ENCODE measurements at places on chromosomes 11 and 22. TPM values are rescaled to one million over a fixed set of nuclear protein-coding genes. Genes with fewer than 3 reads are reported as not detected.

DNA sequence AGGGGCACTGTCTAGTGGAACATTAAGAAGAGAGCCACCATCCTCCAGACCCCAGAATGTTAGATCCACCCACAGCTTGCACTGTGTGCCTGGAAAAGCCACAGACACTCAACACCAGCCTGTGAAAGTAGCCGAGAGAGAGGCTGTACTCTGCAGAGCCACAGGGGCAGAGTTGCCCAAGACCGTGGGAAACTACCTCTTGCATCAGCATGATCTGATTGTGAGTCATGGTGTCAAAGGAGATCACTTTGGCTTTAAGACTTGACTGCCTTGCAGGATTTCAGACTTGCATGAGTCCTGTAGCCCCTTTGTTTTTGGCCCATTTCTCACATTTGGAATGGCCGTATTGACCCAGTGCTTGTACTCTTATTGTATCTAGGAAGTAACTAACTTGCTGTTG lies 115.9 kb upstream of the CCDC179 start:
- H3K27me3 ChIP-seq = no peaks in the 10 kb centered on the region
- H3K4me1 ChIP-seq = no peaks in the 10 kb centered on the region
- H3K27ac ChIP-seq = no peak overlapping the region
- no peak overlapping the region for H3K4me3 ChIP-seq
- H3K36me3 ChIP-seq = no peaks in the 10 kb centered on the region
- DNase-seq = no peak

C22orf31 gene
- not detected for total RNA-seq

GRCh38 chr11:75384438-75385080 lies 14.8 kb upstream of the RPS3 start:
- H3K4me3 ChIP-seq = no peak overlapping the region
- H3K27ac ChIP-seq = no peak overlapping the region
- peaks cover 42% of the 10 kb centered on the region for H3K4me1 ChIP-seq
- peak; percentile 92 for DNase-seq

- no peak overlapping the region for H3K27ac ChIP-seq
- H3K4me3 ChIP-seq = no peak overlapping the region
- no peaks in the 10 kb centered on the region for H3K4me1 ChIP-seq
- no peaks in the 10 kb centered on the region for H3K27me3 ChIP-seq
- DNase-seq = no peak
Measured at GRCh38 chr11:70130636-70131035, 52.5 kb downstream of the ANO1 start.

OR8H1 gene
- total RNA-seq = not detected

- DNase-seq = peak; percentile 35
- no peak overlapping the region for H3K4me3 ChIP-seq
- peaks cover 10% of the 10 kb centered on the region for H3K4me1 ChIP-seq
- H3K27me3 ChIP-seq = no peaks in the 10 kb centered on the region
Measured at GRCh38 chr11:59216641-59217564, 4.2 kb upstream of the MPEG1 start.

- no peak overlapping the region for H3K27ac ChIP-seq
- DNase-seq = no peak
- no peak overlapping the region for H3K4me3 ChIP-seq
- no peaks in the 10 kb centered on the region for H3K27me3 ChIP-seq
Measured at GRCh38 chr11:67466367-67466766, 2.7 kb downstream of the TMEM134 start.

DNA sequence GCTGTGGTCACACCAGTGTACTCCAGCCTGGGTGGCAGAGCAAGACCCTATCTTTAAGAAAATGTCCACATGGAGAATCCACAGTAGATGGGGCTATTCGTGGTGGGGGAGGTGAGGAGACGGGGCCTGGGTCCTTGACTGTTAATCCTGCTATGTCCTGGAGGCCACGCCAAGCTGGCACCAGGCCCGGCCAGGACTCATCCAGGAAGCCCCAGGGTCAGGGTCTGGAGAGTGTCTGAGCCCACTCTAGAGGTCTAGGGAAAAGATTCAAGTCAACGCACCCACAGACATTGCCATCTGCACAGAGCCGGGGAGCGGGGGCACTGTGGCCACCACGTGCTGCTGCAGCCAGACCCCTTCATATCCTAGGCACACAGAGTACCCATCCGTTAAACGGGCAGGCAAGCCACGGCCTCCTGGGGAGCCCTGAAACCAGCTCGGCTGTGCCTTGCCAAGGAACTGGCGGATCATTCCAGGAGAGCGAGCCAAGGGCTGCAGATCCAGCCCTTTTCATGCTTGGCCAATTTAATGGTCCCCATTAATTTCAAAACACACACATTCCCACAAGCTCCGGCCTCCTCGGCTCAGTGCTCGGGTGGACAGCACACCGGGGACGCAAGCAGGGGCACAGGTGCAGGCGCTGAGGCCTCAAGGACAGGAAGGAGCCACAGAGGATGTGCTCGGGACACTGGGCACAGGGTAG lies 24.7 kb downstream of the MACROD1 start:
- H3K4me3 ChIP-seq = no peak overlapping the region
- H3K4me1 ChIP-seq = peaks cover 8% of the 10 kb centered on the region
- H3K27ac ChIP-seq = no peak overlapping the region

DNA sequence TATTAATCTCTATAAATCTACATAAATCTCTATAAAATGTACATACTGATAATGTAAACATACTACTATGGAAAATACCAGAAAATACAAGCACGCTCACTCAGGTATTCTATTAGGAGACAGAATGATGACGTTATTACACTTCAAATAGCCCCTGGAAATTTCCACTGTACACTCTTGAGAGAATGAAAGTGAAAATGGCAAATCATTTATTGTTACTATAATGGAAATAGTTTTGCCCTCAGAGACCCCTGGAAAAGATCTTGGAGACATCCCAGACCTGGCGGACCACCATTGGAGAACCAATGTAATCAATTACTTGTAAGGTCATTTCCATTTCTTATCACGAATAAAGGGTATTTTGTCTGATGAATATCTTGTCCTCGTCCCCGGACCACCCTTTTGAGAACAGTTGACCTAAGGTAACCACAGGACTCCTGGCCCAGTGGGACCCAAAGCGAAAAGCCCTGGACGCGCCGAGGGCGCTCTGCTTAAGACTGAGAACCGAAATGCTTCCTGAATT lies 509 bp upstream of the PRRG4 start:
- no peaks in the 10 kb centered on the region for H3K27me3 ChIP-seq
- peak overlapping the region; percentile 28 for H3K4me3 ChIP-seq
- H3K36me3 ChIP-seq = no peaks in the 10 kb centered on the region
- peaks cover 11% of the 10 kb centered on the region for H3K4me1 ChIP-seq
- H3K27ac ChIP-seq = no peak overlapping the region
- DNase-seq = no peak

GRCh38 chr11:68430384-68430783 lies 30.2 kb upstream of the PPP6R3 start:
- no peaks in the 10 kb centered on the region for H3K27me3 ChIP-seq

- H3K27me3 ChIP-seq = no peaks in the 10 kb centered on the region
- peaks cover 94% of the 10 kb centered on the region for H3K4me1 ChIP-seq
- H3K27ac ChIP-seq = peak overlapping the region; percentile 1
- no peak overlapping the region for H3K4me3 ChIP-seq
- no peak for DNase-seq
- peaks cover 6% of the 10 kb centered on the region for H3K36me3 ChIP-seq
Measured at GRCh38 chr22:44707752-44708151, 5.7 kb downstream of the PRR5 start.

GRCh38 chr11:70191495-70192140 lies 11.5 kb upstream of the FADD start:
- DNase-seq = peak; percentile 61
- H3K27ac ChIP-seq = no peak overlapping the region
- peaks cover 5% of the 10 kb centered on the region for H3K27me3 ChIP-seq
- no peak overlapping the region for H3K4me3 ChIP-seq
- peaks cover 4% of the 10 kb centered on the region for H3K4me1 ChIP-seq

DNA sequence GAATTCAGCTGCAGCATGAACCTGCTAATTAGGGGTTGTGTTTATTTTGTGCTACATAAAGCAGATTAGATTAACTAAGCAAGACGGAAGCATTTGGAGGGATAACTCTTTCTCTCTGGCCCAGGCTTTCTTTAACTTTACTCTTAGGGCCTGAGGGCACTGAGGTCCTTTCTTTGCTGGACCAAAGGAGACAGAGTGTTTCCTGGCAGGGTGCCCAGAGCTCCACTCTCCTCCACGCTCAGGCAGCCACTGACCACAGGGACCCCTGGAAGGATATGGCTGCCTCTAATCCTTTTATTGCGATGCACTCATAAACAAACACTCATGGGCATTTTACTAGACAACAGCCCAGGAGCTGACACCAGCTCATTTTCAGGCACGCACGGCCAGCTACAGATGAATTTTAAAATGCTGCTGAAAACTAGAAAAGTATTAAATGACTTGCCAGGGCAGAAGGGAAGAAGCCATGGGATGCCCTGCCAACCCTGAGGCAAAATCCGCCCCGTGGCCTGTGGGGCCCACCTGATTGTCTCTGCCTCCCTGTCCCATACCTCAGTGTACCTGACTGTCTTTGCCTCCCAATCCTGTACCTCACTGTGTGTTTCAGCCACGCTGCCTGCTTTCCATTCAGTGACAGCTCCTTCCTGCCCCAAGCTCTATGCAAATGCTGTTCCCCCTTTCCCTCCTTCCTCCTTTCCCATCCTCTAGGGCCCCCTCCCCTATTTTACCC lies 192.6 kb upstream of the NAV2 start:
- H3K4me1 ChIP-seq = no peaks in the 10 kb centered on the region
- no peaks in the 10 kb centered on the region for H3K27me3 ChIP-seq
- no peaks in the 10 kb centered on the region for H3K36me3 ChIP-seq

DNA sequence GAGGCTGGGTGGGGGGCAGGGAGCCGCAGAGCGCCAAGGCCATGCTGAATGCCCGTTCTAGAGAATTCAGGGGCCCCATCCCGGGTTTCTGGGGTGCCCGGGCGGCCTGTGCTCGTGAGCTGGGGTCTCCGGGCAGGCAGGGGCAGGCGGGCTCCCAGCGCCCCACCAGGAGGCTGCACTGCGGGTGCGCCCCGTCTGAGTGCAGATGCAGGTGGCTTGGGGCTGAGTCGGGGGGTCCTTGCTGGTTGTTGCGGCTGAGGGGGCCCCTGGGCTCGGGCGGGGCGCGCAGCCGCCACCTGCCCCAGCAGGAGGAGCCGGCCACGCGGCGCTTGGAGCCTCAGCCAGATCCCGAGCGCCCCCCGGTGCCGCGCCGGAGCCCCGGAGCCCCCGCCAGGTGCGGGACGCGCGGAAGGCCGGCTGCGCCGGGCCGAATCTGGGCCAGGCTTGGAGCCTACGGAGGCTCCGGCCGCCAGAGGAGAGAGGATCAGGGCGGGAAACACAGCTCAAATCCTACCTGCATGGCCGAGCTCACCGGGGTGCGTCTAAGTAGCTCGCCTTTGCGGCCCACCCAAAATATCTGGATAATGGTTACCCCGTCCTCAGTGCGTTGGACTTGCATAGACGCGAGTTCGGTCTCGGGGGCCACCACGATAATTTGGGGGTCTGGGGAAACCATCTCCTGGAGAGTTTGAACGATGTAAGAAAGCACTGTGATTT lies 590 bp upstream of the IGF2 start:
- H3K27me3 ChIP-seq = peaks cover 35% of the 10 kb centered on the region
- no peaks in the 10 kb centered on the region for H3K36me3 ChIP-seq
- no peak overlapping the region for H3K4me3 ChIP-seq
- peaks cover 13% of the 10 kb centered on the region for H3K4me1 ChIP-seq
- DNase-seq = no peak

DNA sequence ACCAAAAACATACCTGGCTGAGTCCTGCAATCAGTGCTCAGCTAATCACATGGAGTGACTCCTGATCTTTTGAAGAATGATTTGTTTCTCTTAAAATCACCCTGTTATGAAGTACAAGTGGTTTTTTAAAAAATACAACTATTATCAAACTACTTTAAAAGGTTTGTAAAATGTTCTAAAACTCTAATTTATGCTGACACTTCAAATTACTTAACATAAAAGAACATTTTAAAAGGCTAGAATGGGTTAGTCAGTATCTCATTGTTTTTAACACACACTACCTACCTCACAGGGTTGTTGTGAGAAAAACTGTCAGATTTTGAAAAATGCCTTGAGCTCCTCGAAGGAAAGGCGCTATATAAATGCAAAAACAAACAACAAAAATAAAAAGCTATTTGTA lies 33.2 kb downstream of the KMT5B start:
- H3K27ac ChIP-seq = no peak overlapping the region
- no peak for DNase-seq
- no peak overlapping the region for H3K4me3 ChIP-seq
- H3K36me3 ChIP-seq = peaks cover 61% of the 10 kb centered on the region
- no peaks in the 10 kb centered on the region for H3K4me1 ChIP-seq

All from natural killer cell (primary cell).